ENCODE measurements at places on chromosomes 1 and 21.

DNA sequence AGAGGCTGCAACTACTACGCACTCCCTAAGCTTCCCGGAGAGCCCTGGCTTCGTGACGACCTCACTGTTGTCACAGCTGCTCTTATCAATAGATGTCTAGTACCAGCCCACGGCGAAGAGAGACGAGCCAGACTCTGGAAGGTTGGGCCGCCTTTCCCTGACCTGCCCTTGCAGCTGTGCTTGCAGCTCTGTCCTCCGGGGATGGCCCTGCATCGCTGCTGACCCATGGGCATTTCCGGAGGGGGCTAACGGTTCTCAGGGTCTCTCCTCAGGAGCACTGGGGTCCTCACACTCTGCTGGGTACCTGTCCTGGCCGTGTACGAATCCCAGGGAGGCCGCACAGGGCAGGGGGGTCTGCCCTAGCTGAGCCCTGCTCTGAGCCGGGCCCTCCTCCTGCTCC is 93.8 kb upstream of the COL6A1 start:
- DNase-seq, result no peak

GRCh38 chr1:87497380-87498203 is 168.9 kb downstream of the LMO4 start:
- DNase-seq, result no peak

- no peak for DNase-seq
Observed at GRCh38 chr1:184389446-184389845, 2.6 kb downstream of the C1orf21 start.

DNA sequence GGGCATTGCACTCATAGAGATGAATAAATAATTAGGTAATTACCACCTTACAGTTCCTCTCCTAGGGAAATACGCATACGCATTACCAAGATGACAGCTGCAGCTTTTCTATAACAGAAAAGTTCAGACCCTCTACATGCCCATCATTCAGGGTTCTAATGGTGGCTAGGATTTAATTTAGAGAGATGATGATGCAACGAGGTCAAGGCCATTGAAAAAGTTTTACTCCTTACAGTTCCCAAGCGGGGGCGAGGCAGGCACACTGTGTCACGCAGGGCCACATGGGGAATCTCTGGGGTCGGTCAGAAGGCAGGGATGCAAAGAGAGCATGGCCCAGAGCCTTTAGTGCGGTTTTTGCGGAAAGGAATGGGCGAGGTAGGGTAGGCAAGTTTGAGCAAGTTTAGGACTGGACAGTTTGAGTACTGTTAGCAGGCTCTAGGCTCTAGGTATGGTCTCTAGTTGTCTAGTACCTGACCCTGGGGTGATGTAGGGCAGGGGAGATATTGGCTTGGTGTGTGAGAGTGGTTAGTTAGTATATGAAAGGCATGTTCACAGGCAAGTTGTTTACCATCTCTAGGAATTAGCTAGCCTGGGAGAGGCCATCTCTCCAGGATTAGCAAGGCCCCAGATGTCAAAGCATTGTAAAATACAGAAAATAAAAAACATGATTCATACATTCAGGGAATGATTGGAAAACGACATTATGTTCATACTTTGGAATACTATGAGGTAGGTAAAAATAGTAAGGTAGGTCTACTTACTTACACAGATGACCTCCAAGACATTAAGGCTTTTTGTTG is 29.6 kb upstream of the ID3 start:
- DNase-seq, result no peak

DNA sequence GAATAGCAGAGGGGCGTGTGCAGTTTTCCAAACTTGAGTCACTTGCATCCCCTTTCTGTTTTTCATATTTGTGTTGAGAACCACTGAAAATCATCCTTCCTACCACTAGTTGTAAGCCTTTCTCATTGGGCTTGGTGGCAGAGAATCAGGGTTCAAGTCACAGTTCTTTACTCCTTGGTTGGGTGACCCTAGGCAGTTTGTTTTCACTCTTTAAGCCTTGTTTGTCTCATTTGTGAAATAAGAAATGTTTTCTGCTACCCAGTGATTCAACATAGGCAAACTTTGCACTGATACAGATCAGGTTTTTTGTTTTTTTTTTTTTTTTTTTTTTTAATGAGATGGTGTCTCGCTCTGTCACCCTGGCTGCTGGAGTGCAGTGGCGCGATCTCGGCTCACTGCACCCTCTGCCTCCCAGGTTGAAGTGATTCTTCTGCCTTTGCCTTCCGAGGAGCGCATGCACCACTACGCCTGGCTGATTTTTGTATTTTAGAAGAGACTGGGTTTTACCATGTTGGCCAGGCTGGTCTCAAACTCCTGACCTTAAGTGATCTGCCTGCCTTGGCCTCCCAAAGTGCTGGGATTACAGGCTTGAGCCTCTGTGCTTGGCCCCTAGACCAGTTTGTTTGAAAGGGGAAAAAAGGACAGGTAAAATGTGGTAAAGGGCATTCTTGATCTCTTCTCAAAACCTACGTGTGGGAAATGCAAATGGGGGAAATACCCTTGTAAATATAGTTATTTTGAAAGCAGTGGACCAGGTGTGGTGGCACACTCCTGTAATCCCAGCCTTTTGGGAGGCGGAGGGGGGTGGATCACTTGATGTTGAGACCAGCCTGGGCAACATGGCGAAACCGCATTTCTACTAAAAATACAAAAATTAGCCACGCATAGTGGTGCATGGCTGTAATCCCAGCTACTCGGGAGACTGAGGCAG is 3.2 kb downstream of the CLIC4 start:
- DNase-seq, result no peak

GRCh38 chr21:27365394-27365793 is 398.5 kb upstream of the ADAMTS5 start:
- DNase-seq, result no peak

DNA sequence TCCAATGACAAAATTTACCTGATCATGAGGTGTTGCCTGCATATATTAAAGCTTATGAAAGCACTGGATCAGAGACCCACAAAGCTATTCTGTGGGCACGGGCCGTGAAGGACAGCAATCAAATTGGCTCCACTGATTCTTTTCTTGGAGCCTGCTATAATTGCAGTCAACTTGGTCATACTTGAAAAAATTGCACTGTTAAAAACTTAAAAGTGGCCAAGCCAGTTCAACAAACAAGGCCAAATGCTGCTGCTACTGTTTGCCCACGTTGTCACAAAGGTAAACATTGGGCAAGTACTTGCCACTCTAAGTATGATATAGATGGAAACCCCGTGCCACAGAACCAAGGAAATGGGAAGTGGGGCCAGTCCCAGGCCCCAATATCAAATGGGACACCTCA is 37.8 kb downstream of the CYP4A11 start:
- DNase-seq, result no peak

GRCh38 chr1:200819726-200820125 is 53.1 kb upstream of the GPR25 start:
- DNase-seq, result no peak

DNA sequence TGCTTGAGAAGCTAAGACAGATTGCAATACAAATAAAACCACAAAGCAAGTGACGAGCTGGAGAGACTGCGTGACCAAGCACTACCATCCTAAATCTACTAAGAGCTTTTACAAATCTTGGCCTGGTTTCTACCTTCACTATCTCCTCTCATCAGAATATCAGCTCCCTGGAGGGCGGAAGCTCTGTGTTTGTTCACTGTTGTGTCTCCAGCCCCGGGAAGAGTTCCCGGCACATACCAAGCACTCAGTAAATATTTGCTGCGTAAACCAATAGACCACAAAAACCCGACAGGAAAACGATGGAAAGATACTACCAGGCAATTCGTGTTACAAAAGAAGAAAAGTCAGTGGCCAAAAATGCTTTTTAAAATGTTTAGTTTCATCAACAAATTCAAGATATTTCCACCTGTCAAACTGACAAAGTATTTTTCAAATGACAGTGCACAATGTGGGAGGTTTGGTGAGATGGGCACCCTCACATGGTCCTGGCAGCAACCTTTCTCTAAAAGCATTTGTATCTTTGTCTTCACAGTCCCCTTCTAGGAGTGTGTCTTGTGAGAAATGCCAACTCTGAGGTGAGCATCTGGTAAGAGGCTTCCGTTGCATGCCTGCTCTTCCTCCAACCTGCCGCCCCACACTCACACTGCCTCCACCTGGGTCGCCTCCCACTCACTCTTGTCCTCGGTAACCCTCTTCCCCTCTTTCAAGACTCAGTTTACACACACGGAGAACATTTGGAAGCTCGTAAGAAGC is 34.7 kb downstream of the SLC1A7 start:
- no peak for DNase-seq

DNA sequence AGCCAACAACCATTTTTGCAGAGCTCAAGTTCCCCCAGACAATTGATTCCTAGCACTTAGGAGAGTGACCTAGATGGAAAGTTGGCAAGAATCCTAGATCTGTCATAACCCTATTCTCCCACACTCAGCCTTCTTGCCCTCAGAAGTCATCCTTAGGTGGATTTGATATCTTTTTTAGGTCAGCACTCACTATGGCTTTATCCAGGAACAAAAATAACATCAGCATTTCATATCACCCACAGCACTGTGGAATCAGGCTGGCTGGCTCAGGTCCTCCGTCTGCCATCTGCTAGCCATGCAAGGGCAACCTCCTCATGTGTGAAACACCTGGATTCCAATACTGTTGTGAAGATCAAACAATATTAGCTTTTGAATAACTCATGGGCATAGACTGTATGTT is 6.0 kb downstream of the DPT start:
- no peak for DNase-seq

DNA sequence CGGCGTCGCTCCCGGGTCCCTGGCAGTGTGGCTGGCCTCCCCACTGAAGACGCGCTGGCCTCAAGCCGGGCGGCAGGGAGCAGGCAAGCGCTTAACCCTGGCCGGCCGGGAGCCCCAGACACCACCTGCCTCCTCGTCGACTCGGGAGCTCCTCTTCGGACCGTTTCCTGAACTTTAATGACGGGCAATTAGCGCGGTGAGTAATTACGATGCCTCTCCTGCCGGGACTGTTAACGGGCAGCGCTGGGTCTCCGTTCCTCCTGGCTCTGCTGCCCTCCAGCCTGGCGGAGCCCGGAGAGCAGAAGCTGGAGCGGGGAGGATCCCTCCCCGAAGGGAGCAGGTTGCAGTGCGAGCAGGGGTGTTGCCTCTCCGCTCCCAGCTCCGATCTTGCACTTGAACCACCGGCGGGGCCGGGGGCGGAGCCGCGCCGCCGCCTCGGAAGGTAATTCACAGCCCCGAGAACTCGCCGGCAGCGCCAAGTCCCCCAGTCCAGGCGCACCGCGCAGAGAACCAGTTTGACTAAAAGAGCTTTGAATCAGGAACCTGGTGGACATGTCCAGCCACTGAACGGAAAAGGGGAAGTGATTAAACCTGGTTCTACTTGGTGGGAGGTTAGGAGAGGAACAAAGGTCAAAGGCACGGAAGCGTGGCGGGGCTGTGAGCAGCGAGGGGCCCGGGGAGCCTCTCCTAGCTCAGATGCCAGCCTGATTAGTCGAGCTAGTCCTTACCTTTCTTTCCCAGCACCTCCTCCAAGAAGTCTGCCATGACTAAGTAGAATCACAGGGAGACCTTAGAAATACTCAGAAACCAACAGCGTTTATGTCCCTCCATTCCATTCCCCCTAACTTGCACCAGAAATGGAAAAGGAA is 18.3 kb upstream of the PLEKHA6 start:
- DNase-seq, result peak; percentile 40

DNA sequence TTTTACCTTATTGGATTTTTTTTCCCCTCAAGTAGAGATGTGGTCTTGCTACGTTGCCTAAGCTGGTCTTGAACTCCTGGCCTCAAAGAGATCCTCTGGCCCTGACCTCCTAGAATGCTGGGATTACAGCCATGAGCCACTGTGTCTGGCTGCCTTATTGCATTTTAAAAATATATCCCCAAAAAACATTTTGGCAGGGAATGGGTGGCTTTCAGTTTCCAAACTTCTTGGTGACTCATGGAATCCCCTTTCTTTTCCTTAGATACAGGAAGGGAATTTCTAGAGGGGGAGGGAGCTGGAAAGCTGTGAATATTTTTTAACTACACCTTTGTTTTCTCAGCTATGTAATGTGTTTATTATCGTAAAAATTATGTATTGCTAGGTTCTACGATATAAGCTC is 73.3 kb downstream of the SNRPE start:
- no peak for DNase-seq

DNA sequence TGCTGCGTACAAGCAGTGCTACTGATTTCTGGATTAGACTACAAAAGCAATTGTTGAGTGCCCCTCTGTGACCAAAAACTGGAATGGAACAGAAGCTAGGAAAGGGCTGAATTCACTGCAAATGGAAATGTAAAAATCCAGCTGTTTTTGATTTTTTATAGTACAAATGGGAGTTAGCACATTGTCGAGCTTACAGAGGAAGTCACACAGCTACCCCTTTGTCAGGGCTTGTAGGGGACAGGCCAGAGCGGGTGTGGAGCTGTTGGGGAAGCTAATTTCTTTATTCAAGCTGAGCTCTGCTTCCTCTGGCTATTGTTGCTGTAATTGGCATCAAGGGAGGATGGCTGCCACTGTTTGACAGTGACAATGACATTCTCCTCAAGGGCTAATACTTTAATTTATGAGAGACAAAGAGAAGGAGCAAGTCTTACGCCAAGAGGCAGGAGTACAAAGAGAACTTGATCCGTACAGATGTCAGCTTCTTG is 96.1 kb downstream of the SLC35F3 start:
- no peak for DNase-seq

DNA sequence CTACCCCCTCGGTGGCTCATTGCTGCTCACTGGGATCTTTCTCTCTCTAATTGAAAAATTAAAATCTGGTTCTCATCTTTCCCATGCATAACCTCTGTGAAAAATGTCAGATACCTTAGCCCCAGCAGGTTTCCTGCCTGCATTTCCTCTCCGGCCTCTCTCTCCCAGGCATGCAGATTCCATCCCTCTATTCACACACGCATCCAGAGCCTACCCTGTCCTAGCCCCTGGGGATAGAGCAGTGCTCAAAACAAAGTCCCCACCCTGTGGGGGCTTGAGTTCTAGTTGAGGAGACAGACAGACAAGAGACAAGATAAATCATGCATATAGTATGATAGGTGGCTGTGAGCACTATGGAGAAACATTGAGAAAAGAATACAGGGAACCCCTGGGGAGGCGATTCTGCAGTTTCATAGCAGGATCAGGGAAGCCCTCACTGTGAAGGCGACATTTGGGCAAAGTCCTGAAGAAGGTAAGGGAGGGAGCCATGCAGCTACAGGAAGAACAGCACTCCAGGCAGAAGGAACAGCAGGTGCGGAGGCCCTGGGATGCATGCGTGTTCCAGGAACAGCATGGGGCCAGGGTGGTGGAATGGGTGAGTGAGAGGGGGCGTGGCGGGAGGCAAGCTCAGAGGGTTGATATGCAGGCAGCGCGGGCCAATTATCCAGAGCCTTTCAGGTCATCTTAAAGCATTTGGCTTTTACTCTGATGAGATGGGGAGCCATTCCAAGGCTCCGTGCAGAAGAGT is 3.5 kb upstream of the BSND start:
- no peak for DNase-seq

- DNase-seq, result peak; percentile 83
Observed at GRCh38 chr1:21963477-21964217, 13.2 kb upstream of the CELA3B start.

- DNase-seq, result no peak
Observed at GRCh38 chr1:113040041-113040440, 33.0 kb upstream of the LRIG2 start.

Data from CD4-positive, alpha-beta T cell treated with Interleukin-2 at 100 ng/mL for 4 hours (primary cell).